ENCODE measurements at places on chromosomes 1 and 21.

GRCh38 chr1:222243902-222244301 is 304.0 kb downstream of the HHIPL2 start:
- no peak for DNase-seq

DNA sequence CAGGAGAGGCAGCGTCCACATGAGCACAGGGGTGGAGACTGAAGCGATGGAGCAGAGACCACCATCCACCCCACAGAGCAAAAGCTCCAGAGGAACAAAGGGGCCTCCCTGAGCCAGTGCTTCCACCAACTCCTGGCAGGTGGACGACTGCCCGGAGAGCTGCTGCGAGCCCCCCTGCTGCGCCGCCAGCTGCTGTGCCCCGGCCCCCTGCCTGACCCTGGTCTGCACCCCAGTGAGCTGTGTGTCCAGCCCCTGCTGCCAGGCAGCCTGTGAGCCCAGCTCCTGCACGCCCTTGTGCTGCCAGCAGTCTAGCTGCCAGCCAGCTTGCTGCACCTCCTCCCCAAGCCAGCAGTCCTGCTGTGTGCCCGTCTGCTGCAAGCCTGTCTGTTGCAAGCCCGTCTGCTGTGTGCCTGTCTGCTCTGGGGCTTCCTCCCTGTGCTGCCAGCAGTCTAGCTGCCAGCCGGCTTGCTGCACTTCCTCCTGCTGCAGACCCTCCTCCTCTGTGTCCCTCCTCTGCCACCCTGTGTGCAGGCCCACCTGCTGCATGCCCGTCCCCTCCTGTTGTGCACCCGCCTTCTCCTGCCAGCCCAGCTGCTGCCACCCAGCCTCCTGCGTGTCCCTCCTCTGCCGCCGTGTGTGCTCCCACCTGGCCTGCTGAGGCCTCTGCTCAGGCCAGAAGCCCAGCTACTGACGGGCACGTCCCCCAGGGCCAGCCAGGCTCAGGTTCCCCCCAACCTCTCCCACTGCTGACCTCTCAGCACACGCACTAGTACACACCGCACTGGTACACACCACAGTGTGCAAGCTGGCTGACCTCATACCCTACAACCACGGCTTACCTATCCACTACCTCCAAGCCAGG is 5.4 kb downstream of the KRTAP10-12 start:
- DNase-seq, result no peak

GRCh38 chr1:31871703-31872102 is 55.9 kb upstream of the SPOCD1 start:
- DNase-seq, result no peak

GRCh38 chr1:233482388-233482787 is 131.5 kb upstream of the KCNK1 start:
- DNase-seq, result no peak

Data from C1 segment of cervical spinal cord (tissue), 14 donors.